ENCODE measurements at places on chromosomes 2 and 18.

DNA sequence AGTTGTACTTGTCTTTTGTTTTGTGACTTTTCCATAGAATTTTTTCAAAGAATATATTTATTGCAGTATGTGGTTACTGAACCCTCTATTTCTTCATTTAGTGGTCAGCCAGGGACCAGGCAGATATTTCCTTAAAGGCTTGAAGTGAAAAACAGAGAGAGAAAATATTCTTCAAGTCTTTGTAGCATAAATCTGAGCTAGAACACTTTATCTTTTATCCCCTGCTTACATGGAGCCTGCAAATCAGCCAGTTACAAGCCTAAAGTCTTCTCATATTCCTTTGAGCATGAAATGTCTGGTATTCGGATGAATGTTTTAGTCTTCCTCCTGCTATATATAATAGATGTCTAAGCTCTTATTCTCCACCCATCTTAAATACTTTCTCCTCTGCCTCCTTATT, 1557.5 kb upstream of the ACVR2A start:
- no peak for DNase-seq

- no peak for DNase-seq
These were observed 170.9 kb upstream of the FAM98A start for GRCh38 chr2:33770023-33770422.

DNA sequence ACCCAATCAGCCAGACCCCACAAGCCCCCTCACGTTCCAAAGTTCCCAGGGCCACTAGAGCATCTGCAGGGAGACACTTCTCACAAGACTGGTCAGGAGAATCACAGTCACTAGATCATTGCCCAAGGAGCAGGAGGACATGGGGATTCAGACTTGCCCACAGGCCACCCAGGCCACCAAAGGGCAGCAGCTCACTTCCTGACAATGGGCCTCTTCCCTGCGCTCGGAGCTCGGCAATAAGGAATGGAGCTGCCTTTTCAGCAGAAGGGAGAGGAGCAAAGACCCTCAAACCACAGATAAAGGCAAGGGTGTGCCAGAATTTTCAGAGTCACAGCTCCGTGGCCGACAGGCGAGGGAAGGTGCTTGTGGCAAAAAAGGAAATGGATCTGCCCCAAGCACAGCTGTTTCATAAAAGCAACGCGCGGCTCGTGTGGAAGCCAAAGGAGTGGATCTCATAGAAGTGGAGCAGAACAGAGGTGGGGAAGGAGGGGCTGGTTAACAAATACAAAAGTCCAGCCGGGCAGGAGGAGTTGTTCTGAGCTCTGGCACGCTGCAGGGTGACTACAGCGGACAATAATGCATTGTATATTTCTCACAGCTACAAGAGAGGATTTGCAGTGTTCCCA, 72.1 kb downstream of the EDAR start:
- no peak for DNase-seq

- no peak for DNase-seq
These were observed 22.6 kb downstream of the FER1L5 start for GRCh38 chr2:96665083-96665569.

- DNase-seq: no peak
These were observed 1.7 kb downstream of the PNKD start for GRCh38 chr2:218271865-218272530.

DNA sequence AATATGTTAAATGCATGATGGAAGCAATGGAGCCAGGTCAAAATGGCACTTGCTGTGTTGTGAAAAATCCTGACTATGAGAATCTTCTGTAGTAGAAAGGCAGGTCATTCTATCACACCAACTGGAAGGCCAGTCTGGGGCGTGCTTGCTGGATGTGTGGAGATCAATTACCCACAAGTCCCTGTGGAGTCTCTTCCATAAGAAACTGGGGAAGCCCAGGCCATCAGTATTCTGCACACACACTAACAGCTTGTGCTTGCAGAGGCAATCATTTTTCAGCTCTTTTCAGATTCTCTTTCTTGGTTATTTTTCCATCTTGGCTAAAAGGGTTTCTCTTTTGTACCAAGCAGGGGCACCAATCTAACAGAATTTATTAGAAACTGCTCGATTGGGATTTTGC, 190.8 kb downstream of the SLC8A1 start:
- no peak for DNase-seq

GRCh38 chr2:134722728-134723127, 3.9 kb upstream of the TMEM163 start:
- DNase-seq: no peak

GRCh38 chr18:7417727-7418126, 149.4 kb upstream of the PTPRM start:
- DNase-seq: no peak

DNA sequence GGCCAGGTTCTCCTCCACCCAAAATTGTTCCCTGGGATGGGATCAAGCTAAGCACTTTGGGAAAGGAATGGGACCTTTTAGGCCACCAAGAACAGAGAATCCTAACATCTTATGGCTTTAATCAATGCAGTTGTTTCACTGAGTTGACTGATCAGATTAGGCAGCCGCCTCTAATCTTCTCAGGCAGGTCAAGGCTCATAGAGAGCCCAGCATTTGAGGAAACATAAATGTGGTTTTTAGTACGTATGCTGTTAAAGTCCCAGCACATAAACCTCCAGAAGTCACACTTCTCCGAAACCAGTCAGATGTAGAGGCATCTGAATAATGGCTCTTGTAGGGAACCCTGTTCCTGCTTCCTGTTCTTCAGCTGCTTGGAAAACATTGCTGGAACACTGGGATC, 99.5 kb upstream of the RMDN2 start:
- DNase-seq: no peak

DNA sequence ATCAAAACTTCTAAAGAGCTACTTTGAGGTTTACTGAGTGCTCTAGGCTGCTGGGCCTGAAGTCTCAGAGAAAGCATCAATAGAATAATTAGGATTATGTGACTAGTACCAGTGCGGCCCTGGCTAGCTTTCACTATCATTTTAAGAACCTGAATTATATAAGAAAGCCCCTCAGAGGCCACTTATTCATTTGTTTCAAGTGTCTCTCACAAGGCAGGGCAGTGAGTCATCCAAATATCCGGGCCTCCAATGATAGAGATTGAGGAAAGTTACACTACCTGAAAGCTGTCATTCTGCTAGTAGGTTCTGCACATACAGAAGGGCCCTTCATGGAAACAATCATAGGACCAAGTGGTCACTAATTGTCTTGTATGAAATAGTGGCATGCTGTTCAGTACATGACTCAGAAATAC, 193.1 kb downstream of the L3MBTL4 start:
- DNase-seq: no peak

- DNase-seq: no peak
These were observed 120.3 kb downstream of the GLI2 start for GRCh38 chr2:120855855-120856405.

GRCh38 chr2:58364098-58364497, 123.0 kb upstream of the FANCL start:
- DNase-seq: no peak

DNA sequence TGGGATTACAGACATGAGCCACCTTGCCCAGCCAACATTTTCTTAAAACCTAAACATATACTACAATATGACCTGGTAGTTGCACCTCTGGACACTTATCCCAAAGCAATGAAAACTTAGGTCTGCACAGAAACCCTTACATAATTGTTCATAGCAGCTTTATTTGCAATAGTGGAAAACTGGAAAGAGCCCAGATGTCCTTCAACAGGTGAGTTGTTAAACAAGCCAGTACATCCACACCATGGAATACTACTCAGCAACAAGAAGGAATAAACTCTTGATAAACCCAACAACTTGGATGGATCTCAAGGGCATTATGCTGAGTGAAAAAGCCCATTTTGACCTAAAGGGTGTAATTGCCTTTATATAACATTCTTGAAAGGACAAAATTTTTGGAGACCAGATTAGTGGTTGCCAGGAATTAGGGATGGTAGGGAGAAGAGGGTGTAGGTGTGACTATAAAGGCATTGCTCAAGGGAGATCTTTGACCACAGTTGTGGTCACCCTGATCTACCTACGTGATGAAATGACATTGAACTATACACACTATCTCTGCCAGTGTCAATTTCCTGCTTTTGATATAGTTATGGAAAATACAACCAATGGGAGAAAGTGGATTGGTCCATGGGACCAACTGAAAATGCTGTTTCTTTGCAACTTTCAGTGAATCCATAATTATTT, 11.9 kb upstream of the AMMECR1L start:
- DNase-seq: no peak

DNA sequence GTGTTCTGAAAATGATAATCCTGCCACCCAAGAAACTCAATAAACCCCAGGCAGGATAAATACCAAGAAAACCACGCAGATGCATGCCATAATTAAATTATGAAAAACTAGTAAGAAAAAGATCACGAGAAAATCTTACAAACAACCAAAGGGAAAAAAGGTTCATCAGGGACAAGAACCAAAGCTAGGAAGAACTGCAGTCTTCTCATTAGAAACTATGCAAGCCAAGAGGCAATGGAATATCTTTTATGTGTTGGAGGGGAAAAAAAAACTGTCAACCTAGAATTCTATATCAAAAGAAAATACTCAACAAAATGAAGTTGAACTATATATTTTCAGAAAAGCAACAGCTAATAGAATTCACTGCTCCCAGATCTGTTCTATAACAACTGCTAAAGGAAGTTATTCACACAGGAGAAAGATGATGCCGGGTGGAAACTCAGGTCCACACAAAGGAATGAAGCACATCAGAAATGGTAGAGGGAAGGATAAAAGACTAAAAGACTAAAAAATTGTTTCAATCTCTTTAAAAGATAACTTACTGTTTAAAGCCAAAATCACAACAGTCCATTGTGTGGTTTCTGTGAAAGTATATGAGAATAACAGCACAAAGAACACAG, 55.0 kb downstream of the NDUFA10 start:
- no peak for DNase-seq

DNA sequence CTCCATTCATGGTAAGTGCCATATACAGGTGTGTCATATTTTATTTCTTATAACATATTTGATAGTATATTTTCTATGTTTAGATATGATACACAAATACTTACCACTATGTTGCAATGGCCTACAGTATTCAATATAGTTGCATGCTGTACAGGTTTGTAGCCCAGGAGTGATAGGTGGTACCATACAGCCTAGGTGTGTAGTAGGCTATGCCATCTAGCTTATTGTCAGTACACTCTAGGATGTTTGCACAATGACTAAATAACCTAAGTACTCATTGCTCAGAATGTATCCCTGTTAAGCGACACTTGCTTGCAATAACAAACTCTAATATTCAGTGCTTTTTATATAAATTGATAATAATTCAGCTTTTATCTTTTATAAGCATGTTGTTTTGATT, 563.1 kb upstream of the LINC00305 start:
- DNase-seq: no peak

GRCh38 chr18:8478968-8479370, 130.3 kb upstream of the RAB12 start:
- no peak for DNase-seq

- DNase-seq: no peak
These were observed 284.6 kb downstream of the MYT1L start for GRCh38 chr2:2046497-2046896.

DNA sequence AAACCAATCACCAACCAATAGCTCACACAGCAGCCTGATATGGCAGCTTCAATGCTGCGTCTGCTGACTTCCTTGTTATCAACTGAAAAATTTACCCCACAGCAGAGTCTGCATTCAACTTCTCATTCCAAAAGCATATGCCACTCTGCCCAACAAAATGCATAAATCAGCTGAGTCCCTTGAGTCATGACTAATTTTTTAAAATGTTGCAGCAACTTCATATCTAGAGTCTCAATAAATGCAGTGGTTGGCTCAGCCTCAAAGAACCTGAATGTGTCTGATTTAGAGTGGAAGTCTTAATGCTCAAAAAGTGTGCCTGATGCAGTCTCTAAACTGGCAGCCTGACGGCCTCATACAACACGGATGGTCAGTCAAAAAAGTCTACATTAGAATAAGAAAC, 46.5 kb downstream of the FARSB start:
- no peak for DNase-seq

- peak; percentile 74 for DNase-seq
These were observed 120.4 kb downstream of the RNF144A start for GRCh38 chr2:7037340-7038333.

GRCh38 chr2:28387082-28387960, 5.3 kb upstream of the FOSL2 start:
- no peak for DNase-seq

DNA sequence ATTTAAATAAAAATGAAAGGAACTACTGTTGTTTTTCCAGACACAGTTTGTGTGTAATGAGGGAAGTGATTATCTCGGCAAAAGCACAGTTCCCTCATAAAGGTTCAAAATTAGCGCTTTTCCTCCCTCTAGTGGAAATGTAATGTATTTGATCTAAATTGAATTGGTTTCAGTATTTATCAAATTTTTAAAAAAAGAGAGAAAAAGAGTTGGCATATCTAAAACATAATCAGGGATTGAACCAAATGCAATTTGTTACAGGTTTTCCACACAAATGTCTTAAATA, 37.5 kb downstream of the CMPK2 start:
- no peak for DNase-seq

GRCh38 chr2:104952976-104953375, 84.9 kb upstream of the MRPS9 start:
- no peak for DNase-seq

GRCh38 chr2:27807476-27807875, 36.0 kb downstream of the MRPL33 start:
- DNase-seq: peak; percentile 38

- DNase-seq: peak; percentile 41
These were observed 36.8 kb upstream of the IGFBP2 start for GRCh38 chr2:216596236-216596979.

DNA sequence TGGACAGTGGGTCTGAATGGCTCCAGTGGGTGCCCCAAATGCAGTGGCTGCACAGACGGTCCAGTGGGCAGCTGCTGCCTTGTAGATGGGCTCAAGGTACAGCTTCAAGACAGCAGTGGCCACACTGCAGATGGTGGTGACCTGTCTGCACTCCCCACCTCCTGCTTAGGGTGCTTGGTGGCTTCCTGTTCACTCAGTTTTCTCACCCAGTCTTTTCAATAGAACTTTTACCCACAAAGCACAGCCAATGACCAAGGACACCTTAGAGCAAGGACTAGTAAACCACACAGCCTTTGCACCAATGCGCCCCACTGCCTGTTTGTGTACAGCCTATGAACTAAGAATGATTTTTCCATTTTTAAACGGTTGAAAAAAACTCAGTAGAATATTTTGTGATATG, 34.9 kb downstream of the MEX3C start:
- DNase-seq: no peak

GRCh38 chr18:50839341-50839740, 19.5 kb upstream of the MRO start:
- no peak for DNase-seq

DNA sequence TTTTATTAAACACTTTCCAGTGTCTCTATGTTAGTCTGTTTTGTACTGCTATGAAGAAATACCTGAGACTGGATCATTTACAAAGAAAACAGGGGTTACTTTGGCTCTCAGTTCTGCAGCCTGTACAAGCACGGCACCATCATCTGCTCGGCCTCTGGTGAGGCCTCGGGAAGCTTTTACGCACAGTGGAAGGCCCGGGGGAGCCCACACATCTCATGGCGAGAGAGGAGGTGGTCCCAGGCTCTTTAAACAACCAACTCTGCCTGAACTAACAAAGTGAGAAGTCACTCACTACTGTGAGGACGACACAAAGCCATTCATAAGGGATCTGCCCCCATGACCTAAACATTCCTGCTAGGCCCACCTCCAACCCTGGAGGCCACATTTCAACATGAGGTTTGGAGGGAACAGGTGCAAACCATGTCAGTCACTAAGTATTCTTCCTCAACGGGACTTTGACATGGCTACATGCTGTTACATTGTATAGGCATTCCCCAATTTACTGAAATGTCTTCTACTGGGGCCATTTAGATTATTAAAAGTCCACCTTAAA, 26.1 kb downstream of the CYB5A start:
- no peak for DNase-seq
